ENCODE measurements at places on chromosomes 13 and 19.

- DNase-seq, result peak; percentile 81
Observed at GRCh38 chr13:40665126-40666044, 1.1 kb downstream of the FOXO1 start.

DNA sequence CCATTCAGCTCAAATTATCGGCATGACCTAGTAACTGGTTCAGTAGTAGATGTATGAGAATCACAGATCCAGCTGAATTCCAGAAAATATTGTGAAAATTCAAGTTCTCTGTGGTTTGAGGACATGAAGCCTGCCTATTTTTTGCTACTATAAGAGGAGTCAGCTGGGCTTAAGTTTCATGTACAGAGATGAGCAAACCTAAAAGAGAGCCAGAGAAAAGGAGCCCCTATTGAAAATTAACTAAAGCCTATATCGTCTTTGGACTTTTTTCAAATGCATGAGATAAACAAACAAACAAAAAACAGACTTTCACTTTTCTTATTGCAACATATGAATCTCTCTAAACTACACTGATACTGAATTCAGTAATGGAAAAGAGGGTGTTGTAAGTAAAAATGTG is 106.8 kb upstream of the SPRY2 start:
- DNase-seq, result no peak

DNA sequence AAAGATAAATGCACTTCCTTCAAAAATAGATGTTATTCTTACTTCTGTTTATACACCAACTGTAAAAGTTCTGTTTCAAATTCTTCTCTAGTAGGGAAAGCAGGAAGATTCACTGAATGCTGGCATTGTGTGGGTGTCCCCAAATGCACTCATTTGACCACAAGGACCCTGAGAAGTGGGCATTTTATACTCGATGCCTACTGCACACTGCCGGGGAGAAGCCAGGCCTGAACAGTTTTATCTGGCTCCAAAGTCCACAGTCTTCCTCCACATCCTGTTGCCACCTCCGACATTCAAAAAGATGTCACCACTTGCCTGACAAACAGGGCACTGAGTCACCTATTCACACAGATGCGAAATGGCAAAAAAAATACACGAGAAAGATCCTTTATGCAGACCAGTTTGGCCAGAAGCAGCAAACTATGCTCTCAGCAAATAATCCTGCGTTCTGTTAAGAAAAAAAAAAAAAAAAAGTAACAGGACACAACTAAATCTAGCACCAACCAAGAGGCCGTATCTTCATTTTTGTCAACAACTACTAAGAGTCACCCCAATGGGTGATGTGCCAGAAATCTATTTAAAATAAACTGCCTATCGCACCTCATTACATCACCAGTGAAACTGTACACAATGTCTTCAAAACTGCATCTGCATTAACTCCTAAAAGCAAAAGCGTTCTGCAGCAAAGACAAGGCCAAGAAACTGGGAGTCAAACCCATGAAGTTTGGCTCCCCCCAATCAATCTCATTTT is 6.2 kb downstream of the ZC3H4 start:
- no peak for DNase-seq

DNA sequence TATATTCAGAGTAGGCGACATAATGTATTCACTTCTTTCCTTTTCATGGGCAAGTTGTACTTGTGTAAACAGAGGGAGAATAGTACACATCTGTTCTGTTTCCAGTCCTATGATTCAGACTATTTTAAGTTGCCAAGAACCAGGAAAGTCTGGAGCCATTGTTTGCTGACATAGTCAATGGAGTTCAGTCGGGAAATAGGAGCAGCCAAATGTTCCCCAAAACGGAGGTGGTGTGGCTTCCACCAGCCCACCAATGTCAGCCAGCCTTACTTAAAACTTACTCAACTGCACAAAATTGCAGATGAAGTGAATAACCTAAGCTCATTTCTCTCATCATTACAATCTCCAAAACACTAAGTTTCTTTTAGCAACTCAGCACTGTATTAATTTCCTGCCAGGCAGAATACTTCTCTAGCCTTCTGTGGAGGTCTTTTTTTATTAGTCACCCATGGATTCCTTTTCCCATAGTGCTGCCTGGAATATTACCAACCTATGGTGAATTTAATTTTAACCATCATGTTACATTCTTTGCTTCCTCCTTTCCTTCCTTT is 22.3 kb upstream of the CSNK1A1L start:
- DNase-seq, result no peak

DNA sequence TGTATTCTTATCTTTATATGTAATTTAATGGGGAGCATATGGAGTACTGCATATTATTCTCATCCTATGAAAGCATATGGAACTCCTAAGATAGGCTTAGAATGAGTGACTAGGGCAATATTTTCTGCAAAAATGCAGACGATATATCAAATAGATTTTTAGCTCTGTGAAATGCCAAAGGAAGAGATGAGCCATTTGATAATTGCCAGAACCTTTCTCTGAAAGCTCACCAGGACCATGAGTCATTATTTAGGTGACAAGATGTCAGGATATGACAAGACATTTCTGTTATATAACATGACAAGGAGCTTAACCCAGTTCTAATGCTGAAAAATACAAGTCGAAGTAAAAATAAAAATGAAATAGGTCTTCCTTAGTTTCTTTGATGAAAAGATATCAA is 145.0 kb downstream of the SLITRK6 start:
- no peak for DNase-seq

GRCh38 chr13:40749327-40749726 is 21.7 kb downstream of the MRPS31 start:
- DNase-seq, result no peak

DNA sequence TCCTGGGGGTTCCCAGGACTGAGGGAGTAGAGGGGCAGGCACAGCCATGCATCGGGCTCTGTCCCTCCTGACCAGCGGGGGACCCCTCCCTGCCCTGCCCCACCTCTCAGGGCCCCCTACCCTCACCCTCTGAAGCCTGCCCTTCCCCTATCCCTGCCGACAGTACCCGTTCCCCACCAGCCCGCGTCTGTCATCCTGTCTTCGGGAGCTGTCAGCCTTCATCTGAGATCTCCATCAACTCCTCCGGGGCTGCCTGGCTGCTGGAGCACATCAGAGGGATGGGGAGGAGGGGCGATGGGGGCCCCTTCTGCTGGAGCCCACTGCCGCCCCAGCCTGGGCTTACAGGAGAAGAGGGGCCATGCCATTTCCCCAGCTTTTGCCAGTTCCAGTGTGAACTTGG is 6.2 kb upstream of the SHD start:
- no peak for DNase-seq

GRCh38 chr19:45569619-45570421 is 14.8 kb downstream of the OPA3 start:
- DNase-seq, result peak; percentile 45

GRCh38 chr19:7333198-7334118 is 15.3 kb upstream of the ARHGEF18 start:
- DNase-seq, result no peak

DNA sequence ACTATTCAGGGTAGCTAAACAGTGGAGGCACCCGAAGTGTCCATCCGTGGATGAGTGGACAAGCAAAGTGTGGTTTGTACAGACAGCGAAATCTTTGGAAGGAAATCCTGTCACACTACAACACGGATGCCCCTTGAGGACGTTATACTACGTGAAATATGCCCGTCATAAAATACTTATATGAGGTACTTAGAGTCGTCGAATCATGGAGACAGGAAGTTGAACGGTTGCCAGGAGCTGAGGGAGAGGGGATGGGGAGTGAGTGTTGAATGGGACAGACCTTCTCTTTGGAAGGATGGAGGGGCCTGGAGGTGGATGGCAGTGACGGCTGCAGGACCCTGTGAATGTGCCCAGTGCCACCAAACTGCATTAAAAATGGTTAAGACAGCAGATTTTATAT is 11.6 kb downstream of the ATP4B start:
- DNase-seq, result no peak

DNA sequence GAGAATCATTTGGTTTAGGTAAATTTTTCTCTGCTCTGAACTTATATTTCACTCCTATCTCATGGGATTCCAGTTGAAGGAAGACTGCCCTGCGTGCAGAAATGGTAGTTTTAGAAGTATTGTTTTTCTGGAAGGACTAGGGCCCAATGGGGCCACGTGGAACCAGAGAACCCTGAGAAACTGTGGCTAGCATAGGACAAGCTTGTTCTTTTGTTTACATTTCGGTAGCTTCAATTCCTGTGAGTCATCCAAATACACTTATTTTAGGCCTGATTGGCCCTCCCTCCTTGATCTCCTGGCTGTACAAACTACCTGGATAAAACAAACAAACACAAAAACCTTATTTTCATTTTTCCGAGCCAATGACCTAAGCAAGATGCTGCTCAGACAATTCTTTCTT is 124.0 kb downstream of the ITGBL1 start:
- DNase-seq, result no peak

GRCh38 chr19:46524308-46524707 is 28.6 kb upstream of the PNMA8B start:
- no peak for DNase-seq

DNA sequence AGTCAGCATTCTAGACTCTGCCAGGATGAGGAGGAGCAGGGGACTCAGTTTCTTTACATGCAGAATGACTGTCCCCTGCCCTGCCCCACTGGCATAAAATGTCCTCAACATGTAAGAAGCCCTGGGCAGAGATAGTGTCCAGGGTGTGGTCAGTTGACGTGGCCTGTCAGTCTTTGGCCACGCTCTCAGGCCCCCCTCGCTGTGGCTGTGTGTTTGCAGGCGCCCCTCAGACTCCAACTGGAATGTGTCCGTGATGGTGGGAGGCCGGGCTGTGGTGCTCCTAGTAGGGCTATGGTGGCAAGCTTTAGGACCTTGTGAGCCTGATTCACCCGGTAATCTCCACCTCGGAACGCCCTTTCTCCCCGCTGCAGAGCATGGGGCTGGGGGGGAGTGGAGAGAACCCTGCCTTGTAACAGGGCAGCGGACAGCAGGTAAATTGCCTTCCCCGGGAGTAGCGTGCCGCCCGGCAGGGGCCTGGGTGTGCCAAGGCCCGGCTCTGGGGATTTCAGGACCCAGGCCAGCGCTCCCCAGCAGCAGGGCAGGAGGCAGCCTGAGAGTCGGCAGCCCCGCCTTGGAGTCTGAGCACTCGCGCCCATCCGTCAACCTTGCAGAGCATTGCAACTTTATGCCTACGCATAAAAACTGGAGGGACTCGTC is 62.3 kb downstream of the CHST8 start:
- DNase-seq, result peak; percentile 82

GRCh38 chr13:33099860-33100259 is 83.6 kb downstream of the KL start:
- DNase-seq, result no peak

DNA sequence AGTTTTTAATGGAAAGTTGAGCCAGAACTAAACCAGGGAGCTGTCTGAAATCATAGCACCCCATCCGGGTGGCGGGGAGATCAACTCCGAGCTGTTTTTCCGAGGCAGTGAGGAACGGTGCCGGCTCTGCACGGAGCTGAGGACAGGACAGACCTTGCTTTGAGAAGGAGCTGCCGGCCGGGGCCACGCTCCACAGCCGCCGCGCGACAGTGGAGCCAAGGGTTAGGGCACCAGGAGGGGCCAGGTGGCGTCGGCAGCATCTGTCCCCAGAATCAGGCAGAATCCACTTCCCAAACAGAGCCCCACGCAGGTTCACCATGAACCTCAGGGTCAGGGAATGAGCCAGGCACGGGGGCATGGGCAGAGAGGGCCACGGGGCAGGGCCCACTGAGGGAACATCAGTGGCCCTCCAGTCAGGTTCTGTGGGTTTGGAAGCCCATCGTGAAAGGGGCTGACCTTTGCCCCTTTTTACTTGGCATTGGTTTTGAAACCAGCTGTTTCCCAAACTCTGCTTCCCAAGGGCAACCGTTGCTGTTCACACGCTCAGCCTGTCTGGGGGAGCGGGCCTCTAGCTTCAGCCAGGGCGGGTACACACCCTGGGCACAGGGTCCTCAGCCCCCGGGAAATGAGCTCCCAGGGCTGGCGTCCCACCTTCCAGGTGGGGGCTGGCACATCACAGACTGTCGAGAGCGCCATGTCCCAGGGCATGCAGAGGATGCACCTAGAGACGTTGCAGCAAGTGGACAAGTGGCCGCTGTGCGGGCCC is 18.1 kb downstream of the PEX11G start:
- no peak for DNase-seq

GRCh38 chr19:35357867-35358573 is at the start of gene FFAR3:
TSS of gene FFAR3 (plus strand) at chr19:35358460. CDS start at chr19:35358891, 431 bp downstream.
- no peak for DNase-seq

DNA sequence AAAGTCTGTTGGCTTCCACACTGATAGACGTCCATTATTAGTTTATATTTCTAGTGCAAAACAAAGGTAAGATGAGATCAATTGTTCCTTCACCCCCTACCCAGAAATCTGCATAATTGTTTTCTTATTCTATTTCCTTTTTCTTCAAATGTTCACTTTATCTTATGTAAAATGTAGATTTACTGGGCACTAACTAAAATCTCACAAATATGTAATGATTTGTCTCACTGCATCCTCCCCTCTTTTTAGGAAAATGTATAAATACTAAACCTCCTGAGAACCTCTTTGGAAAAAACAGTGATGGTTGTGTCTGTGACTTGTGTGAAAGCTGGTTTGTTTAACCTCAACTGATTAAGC is 1377.2 kb upstream of the MIR17HG start:
- no peak for DNase-seq

DNA sequence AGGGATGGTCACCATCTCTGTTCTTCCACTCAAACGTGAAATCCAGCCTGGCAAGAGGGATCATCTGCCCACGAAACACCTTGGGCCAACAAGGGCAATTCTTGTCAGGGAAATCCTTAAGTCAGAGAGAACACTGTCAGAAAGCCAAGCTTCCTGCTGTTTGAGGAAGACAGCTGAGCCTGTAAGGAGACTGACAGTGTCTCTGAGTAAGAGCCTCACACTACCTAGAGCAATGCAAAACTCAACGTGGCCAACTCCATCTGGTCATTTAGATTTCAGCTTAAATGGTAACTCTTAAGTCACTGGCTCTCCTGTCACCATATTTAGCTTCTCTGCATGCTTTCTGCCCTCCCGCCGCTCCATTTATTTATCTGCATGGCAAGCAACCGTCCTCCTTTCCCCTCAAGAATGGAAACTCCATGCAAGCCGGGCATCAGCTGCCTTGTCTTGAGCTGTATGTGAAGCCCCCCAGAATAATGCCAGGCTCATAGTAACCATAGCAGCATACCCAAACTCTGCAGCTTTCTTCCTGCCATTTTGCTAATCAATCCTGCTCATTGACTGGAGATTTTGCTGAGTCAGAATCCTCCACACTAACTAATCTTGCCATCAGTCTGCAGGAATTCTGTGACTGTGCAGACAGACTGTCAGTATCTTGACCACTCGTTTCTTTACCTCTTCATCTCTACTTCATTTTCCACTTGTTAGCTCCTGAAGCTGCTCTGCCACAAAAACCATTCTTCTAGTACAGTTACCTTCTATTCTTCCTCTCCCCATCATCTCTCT is 159.8 kb downstream of the IRS2 start:
- DNase-seq, result no peak

DNA sequence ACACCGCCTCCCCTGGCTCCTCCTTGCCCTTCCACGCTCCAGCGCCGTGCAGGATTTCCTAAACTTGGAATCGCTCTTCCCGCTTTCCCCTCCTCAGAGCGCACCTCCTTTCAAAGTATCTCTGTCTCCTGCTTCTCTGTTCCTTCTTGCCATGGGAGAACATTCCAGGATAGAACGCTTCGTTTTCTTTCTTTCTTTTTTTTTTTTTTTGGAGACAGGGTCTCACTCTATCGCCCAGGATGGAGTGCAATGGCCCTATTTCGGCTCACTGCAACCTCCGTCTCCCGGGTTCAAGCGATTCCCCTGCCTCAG is 574 bp upstream of the XPO4 start:
- DNase-seq, result no peak

GRCh38 chr13:99390601-99391000 is 83.4 kb upstream of the GPR183 start:
- no peak for DNase-seq

GRCh38 chr19:22882797-22883196 is 50.7 kb downstream of the ZNF723 start:
- DNase-seq, result no peak

GRCh38 chr13:54845351-54845965 is 1816.8 kb downstream of the OLFM4 start:
- peak; percentile 7 for DNase-seq

Data from retina (tissue), 1 donor.